Activated naive CD4-positive, alpha-beta T cell (primary cell): ENCODE measurements at places on chromosomes 6 and 20.

- no peak for DNase-seq
Measured at GRCh38 chr6:3806169-3806922, 42.8 kb upstream of the FAM50B start.

- no peak for DNase-seq
Measured at GRCh38 chr20:57097245-57097915, 169.1 kb downstream of the BMP7 start.

DNA sequence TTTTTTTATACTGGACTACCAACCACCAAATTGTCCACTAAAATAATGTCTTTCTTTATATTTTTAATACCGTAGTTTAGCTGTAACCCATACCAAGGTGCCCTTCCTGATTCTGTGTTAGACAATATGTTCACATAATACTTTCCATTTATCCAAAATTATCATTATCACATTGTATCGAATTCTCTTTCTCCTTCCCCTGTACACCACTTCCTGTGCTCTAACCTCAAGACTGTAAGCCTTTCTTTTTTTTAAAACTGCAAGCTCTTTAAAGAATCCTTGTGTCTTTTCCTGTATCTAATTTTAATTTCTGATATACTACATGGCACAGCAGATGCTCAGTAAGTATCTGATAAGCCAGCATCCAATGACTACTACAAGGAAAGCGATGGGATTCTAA, 917.5 kb downstream of the EYS start:
- no peak for DNase-seq

GRCh38 chr6:128208851-128209580, 308.2 kb upstream of the THEMIS start:
- DNase-seq, result no peak

DNA sequence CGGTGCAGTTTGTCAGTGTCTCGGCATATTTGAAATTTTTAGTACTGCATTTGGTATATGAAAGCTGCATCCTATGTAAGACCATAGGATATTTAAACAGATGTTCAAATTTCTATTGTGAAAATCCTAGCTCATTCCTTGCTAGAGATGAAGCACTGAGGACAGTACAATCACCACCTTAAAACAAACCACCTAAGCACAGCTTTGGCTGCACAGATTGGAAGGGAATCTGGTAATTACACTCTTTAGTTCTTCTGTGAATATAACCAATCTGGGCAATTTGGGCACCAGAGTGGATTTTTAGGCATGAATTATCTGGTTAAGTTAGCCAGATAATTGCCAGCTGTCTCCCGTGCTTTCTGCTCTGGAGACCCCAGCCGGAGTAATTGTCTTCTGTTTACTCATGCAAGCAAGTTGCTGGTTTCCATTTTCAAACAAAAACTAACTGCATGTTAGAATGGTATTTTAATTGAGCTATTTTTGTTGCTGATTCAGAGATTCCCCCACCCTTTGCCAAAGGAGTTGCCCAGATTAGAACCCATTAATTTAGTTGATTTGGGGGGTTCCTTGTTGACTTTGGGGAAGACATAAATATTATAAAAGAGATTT, 36.9 kb downstream of the E2F3 start:
- DNase-seq, result no peak

- DNase-seq, result no peak
Measured at GRCh38 chr20:11502671-11503070, 415.0 kb upstream of the BTBD3 start.

DNA sequence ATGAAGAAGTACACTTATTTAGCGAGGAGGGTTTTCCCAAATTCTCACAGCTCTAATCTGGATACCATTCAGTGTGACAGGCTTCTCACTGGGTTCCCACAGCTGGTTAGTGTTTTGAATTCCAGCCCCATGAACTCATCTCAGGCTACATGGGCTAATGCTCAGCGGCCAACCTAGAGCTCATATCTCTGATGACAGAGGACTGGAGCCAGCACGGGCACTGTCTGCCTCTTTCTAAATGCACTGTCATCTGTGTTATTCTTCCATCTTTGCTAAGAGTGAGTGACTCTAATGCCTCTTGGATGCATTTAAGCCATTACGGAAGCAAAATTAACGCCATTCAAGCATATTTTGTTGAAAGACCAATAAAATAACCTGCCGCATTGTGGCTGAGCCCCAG, 308.9 kb upstream of the JAG1 start:
- no peak for DNase-seq

GRCh38 chr6:2715737-2716136, 35.0 kb downstream of the MYLK4 start:
- DNase-seq, result no peak

DNA sequence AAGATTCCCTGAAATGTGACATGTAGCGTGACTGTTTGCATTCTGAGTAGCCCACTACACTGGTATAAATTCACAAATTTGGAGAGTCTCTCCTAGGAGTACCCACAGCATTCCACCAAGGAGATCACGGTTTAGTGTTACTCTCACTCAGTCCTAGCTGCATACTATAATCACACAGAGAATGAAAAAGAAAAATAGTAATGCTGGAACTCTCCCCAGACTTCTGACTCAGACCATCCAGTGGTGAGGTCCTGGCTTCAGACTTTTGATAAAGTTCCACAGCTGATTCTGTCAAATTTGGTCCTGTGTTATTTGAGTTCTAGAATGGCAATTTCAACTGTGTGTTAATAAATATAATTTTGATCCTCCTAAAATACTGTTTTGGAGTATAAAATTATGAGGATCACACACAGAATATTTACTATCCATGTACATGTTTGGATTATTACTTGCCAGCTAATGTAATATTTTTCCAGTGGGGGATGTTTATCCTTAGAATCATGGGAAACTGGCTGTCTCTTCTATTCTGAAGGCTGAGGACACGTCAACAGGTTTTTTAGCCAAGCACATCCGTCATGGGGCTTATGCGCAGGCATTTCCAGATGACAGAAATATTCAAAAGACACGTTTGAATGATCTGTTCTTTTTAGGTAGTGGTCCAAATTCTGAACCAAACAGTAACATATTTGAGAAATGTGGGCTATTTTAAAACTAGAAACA, 5.1 kb upstream of the KIAA0408 start:
- DNase-seq, result no peak

GRCh38 chr6:20751293-20751935, 217.2 kb downstream of the CDKAL1 start:
- DNase-seq, result no peak

- no peak for DNase-seq
Measured at GRCh38 chr6:142648036-142648451, 296.9 kb downstream of the HIVEP2 start.

GRCh38 chr6:47671777-47672176, 26.6 kb upstream of the ADGRF4 start:
- DNase-seq, result no peak

DNA sequence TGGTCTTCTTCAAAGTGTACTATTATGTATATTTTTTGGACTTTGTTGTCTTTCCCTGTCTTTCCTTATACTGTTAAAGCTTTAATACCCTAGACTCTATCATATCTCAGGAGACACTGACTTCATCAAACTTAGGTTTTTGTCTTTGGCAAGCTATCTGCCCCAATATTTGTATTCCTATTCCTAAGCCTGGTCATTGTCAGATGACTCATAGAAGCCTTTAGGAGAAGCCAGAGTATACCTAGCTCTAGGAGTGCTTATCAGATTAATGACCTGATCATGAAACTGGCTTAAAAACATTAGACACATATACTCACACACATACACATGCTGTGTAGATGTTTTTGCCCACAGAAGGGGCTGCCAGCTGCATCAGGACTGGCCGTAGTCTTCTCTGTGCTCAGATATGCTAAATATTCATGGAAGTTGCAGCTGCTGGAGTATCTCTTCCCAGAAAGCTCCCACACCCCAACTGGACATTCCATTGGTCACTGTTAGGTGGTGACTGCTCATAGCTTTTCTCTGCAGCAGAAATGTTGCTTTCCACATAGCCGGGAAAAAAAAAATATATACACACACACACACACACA, 102.0 kb downstream of the ANKS1A start:
- no peak for DNase-seq

DNA sequence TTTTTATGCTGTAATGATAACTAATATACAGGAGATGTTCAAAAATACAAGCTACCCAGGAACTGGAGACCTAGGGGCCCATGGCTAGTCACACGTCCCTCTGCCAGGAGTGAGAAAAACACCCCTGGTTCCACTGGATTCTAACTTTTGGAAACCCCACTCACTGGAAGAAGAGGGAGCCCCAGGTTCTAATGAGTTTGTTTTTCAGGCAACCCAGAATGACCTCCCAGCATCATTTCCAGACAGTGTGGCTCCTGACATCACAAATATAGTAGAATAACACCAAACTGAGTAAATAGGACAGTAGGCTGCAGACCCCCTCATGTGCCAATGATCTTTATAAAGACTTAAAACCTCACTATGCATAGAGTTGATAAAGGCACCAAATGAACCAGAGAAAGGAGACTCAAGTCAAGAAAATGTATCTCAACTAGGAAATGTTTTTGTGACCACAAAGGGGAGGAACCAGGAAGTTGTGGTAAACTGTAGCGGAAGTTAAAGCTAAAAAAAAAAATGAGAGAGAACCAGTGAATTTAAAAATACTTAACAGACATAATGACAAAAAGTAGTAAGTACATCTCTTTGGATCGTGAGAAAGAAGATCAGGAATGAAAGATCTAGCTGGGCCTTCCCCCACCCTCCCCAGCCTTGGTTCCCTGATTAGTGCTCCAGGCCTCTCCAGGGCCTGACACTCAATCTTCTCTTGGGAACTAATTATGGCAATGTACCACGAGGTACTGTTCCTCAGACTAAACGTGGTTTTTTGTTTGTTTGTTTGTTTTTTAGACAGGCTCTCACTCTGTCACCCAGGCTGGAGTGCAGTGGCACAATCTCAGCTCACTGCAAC, 19.8 kb downstream of the HLA-E start:
- DNase-seq, result no peak

DNA sequence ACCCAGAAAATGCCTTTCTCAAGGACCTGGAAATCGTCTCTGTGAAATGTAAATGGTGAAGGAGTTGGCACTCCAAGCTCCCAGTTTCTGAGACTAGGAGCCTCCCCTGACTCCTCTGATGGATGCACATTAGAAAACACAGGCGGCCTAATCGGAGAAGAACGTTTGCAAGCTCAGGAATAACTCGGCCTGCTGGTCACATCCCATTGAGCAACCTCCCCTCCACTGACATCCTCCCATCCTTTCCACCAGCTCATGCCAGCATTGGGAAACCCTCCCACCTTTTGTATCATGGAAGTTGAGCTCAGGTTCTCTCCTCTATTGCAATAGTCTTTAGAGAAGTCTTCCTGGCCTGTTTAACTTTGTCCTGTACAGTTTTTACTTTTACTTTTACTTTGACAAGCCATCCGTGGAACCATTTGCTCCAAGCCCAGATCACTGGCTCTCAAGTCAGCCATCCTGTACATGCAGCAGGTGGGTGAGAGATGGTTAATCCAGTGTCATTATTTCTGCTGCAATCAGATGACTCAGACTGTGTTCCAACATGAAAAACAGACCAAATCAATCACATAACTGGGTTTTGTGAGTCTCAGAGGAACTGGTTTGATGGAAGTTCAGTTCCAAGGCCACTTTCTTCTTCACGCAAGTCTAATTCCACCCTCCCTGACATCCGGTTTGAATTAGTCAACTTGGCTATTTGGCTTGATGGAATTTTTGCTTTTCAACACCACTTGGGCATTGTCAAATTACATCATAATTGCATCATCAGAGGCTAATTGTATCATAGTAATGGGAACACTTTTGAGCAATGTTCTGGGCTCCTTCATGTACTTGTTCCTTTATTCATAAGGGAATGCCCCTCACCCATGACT, 619.4 kb upstream of the CDH4 start:
- DNase-seq, result no peak

GRCh38 chr20:25574411-25574810, 10.9 kb downstream of the NINL start:
- no peak for DNase-seq
